ENCODE measurements at places on chromosomes 3 and 15.

DNA sequence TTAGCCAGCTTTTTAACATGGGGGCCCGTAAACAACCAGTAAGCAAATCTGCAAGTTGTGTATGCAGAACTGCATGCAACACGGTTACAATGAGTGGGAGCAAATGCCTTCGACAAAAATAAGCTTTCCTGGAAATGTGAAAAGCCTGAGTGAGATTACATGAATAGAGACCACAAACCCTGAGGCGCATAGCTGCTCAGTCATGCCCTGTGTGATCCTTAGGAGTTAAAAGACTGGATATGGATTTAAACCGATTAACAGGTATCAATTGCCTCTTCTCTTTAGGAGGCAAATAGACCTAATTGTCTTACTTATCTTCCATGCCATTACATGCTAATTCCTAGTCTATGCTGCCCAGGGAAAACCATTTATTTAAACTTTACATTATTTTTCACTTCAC lies 810.3 kb downstream of the ROBO1 start:
- no peak for DNase-seq

GRCh38 chr3:136818191-136818768 lies 646 bp upstream of the SLC35G2 start:
- DNase-seq = no peak

DNA sequence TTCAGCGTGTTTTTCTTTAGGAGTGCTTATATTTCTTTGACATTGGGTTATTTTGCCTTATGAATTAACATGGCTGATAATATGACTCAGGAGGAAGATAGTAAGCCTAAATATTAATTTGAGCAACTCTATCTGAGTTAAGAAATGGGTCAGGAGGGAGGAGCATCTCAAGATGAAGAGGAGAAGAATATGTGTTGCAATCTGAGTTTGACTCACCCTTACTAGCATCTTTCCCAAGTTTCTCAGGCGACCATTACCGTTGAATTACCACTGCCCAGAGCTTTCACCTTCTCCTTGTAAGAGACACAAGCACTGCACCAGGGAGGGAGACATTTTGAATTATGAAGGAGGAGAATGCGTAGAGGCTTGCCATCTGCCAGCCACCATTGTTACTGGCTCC lies 138.3 kb upstream of the MYRIP start:
- DNase-seq = peak; percentile 32

DNA sequence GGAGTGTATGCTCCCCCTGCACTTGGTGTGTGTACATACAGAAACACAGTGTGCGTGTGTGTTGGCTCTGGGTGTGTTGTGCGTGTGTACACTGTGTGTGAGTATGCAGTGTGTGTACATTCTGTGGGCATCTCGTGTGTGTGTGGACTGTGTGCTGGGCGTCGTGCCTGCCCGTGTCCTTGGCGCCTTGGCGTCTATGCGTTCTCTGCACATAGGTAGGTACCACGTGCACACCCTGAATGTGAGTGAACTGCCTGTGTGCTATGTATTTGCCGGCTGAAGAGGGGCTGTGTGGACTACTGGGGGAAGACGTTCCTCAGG lies 481 bp upstream of the ECE2 start:
- DNase-seq = no peak

GRCh38 chr15:31160740-31161495 lies 59.4 kb upstream of the TRPM1 start:
- DNase-seq = no peak

GRCh38 chr15:20645956-20646355 lies 104.4 kb upstream of the GOLGA6L6 start:
- peak; percentile 100 for DNase-seq

DNA sequence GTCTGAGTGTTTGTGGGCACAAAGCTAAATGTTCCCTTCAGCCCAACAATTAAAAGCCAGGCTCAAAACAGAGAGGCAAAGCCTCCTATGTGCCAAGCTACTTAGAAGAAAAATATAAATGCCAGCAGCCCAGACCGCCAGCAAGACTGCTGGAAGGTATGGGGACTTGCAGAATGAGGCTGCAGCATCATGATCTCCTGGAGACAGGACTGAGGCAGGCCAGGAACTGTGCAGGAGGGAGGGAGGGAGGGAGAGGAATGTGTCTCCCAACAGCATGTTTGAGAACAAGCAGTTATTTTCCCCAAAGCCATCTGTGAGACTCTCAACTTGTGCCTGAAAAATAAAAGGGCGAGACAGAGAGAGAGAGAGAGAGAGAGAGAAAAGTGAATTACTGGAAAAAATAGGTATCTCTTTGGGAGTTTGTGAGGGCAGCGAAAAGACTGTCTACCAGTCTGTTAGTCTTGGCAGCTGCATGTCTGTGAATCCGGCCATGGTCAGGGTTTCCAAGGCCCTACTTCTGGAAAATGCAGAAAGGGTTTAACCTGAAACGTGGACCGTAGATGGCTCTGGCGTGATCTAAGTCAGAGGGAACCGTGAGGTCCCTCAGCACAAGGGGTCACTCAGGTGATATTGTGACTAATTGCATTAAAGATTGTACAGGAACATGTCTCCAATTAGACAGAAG lies 139.7 kb upstream of the COL8A1 start:
- DNase-seq = no peak

- DNase-seq = no peak
These were observed 160.1 kb upstream of the ATP10A start for GRCh38 chr15:26023231-26023630.
